ENCODE measurements at places on chromosomes 5 and 9. TPM values are rescaled to one million over a fixed set of nuclear protein-coding genes. Genes with fewer than 3 reads are reported as not detected.

DNA sequence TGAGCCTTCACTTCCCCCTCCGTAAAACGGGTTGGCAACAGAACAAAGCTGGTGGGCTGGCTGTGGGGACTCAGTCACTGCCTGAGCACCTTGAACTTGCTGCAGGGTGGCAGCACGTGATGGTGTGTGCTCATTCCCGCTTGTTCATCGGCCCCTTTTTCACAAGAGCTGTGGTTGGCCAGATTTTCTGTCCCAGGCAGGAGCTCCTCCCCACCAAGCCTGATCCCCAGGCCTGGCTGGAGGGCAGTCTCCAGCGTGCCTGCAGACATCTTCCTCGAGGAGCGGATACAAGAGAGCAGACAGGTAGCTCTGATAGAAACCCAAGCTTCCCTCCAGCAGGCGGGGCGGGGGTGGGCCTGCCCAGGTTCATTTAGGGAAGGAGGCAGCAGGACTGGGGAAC, 61.9 kb upstream of the ORM1 start:
- DNase-seq, result no peak

DNA sequence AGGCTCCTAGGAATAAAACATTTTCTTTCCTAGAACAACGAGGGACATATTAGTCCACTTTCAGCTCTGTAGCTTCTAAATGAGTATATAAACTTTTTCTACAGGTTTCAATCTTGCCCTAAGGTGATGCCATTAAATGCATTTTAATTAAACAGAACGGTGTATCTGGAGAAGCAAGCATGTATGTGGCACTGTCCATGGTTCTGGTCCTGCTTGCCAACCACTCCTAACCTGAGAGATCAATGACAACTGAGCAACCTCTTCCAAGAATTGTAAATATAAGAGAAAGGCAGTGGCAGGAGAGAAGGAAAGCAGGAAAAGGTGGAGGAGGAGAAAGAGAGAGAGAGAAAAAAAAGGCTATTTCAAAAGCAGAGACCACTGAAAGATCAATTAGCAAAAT, 95.6 kb upstream of the SPOCK1 start:
- no peak for DNase-seq

DNA sequence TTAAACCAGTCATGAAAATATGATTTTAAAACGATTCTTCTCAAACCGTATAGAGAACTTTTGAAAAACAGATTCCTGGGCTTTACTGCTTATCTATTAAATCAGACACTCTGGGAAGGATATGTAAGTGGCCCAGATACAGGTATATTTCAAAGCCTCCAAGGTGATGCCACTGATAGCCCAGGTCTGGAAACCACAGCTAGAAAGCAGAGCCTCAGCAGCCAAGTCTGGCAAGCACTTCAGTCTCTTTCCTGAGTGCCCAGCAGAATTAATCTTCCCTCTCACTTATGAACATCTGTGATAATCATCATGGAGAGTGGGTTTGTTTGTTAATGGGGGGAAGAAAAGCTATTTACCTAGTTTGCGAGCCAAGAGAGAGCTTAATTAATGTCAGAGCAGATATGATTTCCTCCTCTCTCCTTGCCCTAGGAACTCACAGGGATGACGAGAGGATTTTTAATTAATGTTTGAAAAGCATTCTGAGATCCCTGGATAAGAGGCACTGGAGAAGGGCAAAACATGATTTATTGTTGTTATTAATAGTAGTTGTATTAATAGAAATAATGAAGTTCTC, 368.4 kb downstream of the TLE1 start:
- no peak for DNase-seq

- DNase-seq, result no peak
Measured at GRCh38 chr9:127155314-127155960, 33.0 kb upstream of the ANGPTL2 start.

PHYKPL gene
- total RNA-seq, result 53.5 TPM

TPPP gene
- 15.5 TPM for total RNA-seq

DNA sequence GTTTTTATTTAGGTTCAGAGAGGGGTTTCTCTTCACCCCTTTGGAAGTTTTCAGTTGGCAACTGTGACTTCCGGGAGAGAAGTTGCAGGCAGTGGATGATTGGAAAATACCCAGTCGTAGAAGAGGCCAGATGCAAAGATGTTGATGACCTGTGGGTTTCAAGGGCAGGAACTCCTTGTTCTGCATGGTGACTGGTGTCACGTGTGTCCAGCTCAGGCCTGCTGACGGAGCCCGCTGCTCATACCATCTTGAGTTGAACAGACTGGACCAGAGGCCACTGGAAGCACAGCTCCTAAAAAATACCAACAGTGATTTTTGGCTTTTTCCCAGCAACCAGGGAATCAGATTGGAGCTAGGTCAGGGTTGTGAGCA, 243.9 kb upstream of the KLF4 start:
- DNase-seq, result peak; percentile 69

- DNase-seq, result no peak
Measured at GRCh38 chr5:134148316-134148715, 28.4 kb downstream of the SKP1 start.

MYOZ3 gene
- 3.0 TPM for total RNA-seq

DNA sequence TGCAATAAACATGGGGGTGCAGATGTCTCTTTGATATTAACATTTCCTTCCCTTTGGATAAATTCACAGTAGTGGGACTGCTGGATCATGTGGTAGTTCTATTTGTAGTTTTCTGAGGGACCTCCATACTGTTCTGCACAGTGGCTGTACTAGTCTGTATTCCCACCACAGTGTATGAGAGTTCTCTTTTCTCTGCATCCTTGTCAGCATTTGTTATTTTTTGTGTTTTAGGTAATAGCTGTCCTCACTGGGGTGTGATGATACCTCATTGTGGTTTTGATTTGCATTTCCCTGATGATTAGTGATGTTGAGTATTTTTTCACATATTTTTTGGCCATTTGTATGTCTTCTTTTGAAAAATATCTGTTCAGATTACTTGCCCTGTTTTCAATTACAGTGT, 562.5 kb downstream of the CSNK1G3 start:
- DNase-seq, result no peak

DNA sequence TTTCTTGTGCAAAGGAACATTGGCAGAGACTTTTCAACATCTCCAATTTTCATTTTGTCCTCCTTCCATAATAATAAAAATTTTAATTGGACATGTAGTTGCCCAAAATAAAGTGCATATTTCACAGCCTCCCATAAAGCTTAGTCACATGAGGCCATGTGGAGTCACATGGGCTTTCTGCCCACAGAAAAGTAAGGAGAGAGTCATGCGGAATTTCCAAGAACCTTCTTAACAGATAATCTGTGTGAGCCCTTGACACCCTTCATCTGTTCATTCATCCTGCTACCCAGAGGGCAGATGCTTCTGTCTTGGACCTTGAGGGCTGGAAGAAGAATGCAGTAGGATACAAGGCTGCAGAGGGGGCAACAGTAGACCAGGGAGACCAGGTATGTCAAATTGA, 60.7 kb downstream of the APTX start:
- no peak for DNase-seq

- no peak for DNase-seq
Measured at GRCh38 chr9:121771418-121771817, 120.0 kb downstream of the DAB2IP start.

C9 gene
- total RNA-seq, result not detected

- no peak for DNase-seq
Measured at GRCh38 chr5:73826301-73827105, 200.5 kb downstream of the ARHGEF28 start.

PCDHGA12 gene
- 4.5 TPM for total RNA-seq

- no peak for DNase-seq
Measured at GRCh38 chr5:173953528-173954090, 35.4 kb upstream of the C5orf47 start.

GAPT gene
- total RNA-seq, result 0.81 TPM

GRCh38 chr9:9215050-9215449, 1397.8 kb downstream of the PTPRD start:
- DNase-seq, result no peak

DNA sequence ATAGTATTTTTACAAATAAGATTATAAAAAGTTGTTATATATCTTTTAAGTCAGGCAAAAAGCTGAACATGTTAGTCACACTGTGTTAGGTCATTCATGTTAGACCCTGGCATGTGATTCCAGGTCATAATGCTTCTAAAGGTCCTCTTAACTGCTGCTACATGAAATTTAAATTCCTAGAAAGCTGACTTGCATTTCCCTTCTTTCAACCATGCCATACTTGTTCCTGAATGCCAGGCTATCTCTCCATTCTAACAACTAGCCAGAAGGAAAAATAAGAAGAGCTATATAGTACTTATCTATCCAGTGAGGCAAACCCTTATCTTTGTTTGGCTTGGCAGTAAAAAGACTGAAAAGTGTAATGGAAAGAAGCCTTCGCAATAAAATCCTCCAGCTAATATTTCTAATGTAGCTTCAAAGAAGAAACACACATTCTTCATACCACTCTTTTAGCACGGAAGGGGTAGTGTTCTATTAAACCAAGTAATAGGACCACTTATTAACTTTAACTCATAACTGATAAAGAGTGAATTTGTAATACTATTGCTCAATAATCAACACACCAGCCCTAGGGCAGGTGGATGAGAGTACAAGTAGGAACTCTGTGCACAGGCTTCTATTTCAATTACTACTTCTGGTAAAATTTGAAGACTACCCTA, 310.2 kb downstream of the PDE4D start:
- DNase-seq, result no peak

GRCh38 chr9:123218831-123219230, 49.6 kb downstream of the STRBP start:
- DNase-seq, result no peak

GMCL2 gene
- not detected for total RNA-seq

DNA sequence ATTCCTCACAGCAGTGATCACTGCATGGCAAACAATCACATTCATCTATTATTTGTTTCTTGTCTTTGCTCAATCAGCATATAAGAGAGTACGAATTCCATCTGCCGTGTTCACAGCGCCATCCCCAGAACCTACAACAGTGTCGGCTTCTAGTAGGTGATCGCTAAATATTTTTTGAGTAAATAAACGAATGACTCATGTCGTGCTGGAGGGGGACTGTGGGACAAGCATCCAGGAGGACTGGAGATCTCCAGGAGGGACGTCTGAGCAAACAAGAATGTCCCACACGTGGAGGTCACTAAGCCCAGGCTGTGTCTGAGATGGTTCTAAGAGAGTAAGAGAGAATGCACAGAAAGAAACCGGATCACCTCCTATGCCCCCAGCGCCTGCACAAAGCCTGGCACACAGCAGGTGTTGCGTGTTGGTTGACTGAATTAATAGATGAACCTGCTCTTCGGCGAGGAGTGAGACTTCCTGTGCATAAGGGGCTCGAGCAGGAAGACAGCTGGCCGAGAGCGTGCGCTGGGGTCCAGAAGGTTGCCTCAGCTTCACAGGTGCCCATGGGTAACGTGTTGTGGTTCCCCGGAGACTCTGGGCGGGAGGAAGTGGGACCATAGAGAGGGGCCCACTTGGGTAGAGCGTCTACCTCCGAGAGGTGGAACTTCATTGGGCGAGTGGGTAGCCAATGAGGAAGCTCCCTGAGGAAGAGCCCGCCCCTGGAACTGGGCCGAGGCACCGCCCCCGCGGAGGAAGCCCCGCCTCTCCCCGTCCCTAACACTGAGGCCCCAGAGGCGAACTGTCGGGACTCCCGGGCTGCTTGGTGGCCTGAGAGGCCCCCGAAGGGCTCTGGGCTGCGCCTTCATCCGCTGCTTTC, 193.0 kb downstream of the MELK start:
- peak; percentile 72 for DNase-seq

DNA sequence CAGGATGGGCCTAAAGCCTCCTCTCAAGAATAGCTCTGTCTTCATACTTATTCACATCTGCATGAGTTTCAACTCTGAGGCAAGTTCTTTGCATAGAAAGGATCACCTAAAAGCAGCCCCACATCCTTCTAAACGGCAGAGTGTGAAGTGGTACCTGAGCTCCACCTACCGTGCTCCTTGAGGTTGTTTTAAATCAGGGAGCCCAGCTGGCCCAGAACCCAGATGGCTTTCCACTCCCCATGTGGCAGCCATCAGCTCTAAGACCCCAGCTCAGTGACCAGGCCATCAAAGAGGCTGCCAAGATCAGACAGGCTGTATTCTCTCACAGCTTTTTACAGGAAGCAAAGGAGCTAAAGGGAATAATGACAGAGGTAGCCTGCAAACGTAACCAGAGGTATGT, 299.3 kb downstream of the RASEF start:
- no peak for DNase-seq

DNA sequence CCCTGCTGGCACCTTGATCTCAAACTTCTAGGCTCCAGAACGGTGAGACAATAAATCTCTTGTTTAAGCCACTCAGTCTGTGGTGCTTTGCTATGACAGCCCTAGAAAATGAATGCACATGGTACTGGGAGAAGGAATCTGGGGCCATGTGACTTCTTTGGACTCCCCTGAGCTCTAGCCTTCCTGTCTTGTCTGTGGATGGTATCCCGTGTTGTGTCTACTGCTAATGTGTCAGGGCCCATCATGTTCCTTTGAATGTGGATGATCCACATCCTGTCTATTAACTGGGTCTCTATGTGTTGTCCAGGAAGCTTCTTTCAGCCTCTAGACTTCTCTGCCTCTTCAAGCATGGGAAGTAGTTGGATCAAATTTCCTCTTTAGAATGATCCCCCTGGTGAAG, 25.1 kb downstream of the IL7R start:
- no peak for DNase-seq

DNA sequence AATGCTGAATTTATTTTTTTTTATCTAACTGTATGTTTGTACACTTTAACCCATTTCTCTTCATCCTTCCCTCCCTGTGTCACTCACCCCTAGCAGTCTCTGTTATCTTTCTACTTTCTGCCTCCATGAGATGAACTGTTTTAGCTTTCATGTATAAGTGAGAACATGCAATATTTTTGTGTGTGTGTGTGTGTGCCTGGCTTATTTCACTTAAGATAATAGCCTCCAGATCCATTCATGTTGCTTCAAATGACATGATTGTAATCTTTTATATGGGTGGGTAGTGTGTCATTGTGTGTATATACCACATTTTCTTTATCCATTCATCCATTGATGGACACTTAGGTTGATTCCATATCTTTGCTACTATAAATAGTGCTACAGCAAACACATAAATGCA, 1023.9 kb downstream of the TLE1 start:
- DNase-seq, result no peak

DNA sequence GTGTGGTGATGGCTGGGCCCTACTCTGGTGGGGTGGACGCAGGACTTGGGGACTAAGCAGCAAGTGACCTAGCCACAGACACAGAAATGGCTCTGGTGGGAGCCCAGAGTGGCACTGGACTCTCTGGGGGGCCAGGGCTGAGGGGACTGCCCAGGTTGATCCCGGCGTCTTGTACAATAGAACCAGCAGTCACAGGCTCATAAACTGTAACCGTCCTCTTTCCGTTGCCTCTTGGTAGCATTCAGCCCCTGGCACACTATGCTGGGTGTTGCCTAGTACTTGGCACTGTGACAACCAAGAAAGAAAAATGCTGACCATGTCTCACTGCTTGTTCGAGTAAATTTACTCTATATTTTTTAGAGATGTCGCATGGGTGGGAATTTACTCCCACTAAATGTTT, 80.5 kb downstream of the DAB2IP start:
- DNase-seq, result no peak
